GM06990 (cell line): ENCODE measurements at places on chromosomes 6 and 20.

DNA sequence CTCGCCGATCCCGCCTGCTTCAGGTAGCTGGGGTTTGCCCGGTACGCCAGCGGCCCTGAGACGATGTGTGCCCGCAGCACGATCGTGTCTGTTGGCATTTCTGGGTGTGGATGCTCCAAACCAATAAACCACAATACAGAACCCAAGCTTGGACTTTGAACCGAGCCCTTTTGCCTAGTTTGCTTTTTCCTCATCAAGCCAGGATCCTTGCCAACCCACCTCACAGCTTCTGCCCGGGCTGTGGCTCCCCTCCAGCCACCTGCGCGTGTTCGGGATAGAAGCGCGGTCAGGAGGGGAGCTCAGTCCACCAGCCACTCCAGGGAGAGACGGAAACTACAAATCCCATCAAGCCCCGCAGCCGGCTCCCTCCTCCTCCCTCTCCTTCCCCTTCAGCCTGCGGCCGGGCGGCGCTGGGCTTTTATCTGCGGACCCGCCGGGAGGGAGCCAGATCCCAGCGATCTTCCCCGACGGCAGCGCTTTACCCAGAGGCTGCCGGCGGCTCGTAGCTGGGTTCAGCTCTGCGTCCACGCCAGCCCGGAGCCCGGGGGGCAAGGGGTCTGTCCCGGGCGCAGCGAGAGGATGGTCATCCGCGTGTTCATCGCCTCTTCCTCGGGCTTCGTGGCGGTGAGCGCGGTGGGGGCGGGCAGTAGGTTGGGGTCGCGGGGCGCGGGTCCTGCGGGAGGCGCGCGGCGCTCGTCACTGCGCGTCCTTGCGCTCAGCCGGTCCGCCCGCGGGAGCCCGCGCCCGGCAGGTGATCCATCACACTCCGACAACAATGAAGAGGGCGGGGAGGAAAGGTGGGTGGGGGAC, at the start of gene SH3BGRL2:
Gene SH3BGRL2, plus strand, starts transcription at position 447 of the 810 bp plus-strand sequence. Its CDS starts 133 bp downstream, at position 580.
- DNase-seq, result peak; percentile 41

GRCh38 chr6:146258206-146258605, 229.3 kb downstream of the GRM1 start:
- DNase-seq, result no peak

- no peak for DNase-seq
Observed at GRCh38 chr20:41299899-41300298, 17.6 kb downstream of the ZHX3 start.

DNA sequence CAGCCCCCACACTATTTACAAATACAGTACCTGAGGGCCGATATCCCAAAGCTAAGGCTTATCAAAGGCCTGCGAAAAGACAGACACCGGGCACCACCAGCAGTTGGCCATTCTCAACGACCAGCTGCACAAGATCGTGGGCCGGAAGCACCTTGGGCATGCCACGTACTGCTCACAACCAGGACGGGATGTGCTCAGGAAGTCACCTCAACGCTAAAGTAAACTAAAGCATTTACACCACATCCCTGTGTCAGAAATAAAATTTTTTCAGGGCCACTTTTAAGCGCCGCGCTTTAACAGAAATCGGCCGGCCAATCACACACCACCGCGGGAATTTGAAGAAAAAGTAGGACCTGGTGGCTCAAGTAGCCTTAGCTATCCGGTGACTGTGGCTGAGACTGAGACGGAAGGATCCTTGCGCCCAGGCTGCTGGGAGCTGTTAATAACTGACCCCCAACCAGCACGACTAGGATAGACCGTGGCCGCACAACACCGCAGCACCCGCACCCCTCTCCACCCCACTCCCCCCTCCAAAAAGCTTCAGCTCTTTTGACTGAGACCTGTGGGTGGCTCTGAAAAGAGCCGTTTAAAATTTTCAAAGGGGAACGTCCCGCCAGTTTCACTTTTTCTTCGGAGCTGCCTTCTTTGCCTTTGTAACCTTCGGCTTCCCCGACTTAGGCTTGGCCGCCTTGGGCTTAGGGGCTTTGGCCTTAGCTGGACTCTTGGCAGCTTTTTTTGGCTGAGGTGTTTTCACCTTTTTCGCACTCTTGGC, 131.2 kb upstream of the BTN3A2 start:
- DNase-seq, result peak; percentile 88

- DNase-seq, result no peak
Observed at GRCh38 chr6:158852312-158853071, 33.3 kb upstream of the EZR start.

GRCh38 chr6:47075168-47075567, 33.0 kb upstream of the ADGRF1 start:
- DNase-seq, result no peak
